HuH-7 (cell line): ENCODE measurements at places on chromosomes 12 and 14.

- no peak for DNase-seq
Measured at GRCh38 chr12:6958609-6959057, 7.5 kb downstream of the PTPN6 start.

GRCh38 chr12:111120578-111120977 lies 200.2 kb upstream of the MYL2 start:
- no peak for DNase-seq

GRCh38 chr14:76755610-76756370 lies 5.5 kb upstream of the VASH1 start:
- DNase-seq = no peak

- DNase-seq = no peak
Measured at GRCh38 chr14:81371802-81372201, 28.3 kb downstream of the STON2 start.

- DNase-seq = no peak
Measured at GRCh38 chr14:35196571-35196970, 74.2 kb downstream of the PRORP start.

GRCh38 chr12:114221957-114222630 lies 183.8 kb downstream of the TBX5 start:
- no peak for DNase-seq

GRCh38 chr12:43937947-43938346 lies 102.1 kb downstream of the TMEM117 start:
- DNase-seq = peak; percentile 16

DNA sequence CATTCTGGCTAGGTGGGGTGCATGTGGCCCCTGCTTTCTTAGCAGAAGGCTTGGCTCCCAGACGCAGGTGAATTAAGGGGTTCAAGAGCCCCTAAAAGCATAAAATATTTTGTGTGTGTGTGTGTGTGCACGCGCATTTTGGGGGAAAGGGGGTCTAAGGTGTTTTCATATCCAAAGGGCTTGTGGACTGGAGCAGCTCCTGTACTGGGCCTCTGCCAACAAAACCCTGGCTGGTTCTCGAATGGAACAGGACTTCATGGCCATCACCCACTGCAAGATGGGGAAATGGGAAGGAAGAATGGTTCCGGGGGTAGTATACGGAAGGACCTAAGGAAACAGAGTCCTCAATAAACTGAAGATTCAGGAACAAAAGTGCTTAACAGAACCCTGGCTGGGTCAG lies 3.9 kb upstream of the ATN1 start:
- DNase-seq = no peak

- no peak for DNase-seq
Measured at GRCh38 chr12:47776471-47777143, 3.6 kb downstream of the SLC48A1 start.

DNA sequence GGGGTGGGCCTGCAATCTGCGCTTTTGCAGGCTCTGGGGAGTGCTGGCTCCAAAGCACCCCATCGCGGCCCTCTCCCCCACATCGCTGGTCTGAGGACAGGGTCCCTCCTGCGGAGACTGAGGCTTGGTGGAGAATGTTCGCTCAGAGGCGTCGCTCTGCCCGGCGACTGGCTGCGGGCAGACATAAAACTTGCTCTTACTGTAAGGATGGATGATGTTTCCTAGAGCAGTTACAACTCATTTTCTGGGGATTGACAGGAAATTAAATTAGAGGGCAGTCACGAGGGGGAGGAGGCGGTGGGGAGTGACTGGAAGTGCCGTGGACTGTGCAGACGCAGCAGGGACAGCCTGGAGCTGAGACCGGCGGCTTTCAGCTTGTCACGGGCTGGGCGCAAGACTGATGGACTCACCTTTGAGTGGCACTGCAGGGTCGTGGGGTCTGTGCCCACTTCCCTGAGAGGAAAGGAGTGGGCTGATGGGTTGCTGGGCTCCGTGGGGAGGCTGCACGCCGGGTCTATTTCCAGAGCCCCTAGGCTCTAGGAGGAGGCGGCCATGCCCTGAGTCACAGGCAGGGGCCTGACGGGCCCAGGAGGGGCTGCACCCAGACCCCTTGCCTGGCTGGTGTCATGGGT lies 32.8 kb downstream of the NOC4L start:
- DNase-seq = no peak

DNA sequence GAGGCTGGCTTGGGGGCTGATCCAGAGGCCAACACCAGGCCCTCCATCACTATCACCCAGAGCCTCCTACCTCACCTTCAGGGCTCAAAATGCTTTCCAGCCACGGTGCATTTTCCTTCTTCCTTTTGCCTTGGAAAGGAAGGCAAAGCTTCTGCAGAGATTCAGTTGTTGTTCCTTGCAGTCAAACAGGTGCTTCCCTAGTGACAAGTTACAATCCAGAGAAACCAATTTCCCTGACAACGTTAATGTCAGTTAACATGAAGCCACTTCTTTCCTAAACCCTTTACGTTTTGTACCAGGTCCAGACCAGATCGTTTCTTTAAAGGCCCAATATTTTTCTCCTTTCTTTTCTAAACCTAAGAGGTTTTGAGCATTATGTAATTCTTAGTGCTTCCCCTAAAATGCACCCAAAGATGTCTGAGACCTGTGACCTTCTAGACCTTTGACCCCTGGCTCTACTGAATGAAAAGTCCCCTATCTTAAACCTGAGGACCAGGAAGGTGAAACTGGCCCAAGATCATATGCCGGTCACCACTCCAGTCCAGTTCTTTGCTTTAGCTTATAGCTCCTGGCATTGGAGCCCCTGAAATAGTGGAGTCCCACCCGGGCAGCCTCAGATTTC lies 211.5 kb downstream of the SLC41A2 start:
- DNase-seq = no peak

- DNase-seq = no peak
Measured at GRCh38 chr12:62909340-62909739, 25.6 kb downstream of the PPM1H start.

GRCh38 chr12:48796976-48797375 lies 8.1 kb upstream of the ADCY6 start:
- DNase-seq = no peak

DNA sequence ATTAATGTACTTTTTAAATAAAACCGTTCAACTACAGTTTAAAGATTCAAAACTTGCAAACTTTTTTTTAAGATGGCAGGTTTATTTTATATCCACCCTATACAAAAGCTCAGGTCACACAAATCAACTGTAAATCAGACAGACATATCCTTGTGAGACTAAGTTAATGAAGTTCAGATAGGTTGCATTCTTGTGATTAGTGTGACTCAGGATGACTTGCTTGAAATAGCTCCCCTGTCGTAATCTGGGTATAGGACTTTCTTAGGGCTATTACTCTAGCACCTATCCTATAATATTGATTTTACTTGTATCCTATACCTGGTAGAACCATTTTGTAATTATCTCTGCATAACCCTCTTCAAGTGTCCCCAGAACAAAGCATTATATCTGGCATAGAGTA lies 9.5 kb upstream of the PRKD1 start:
- no peak for DNase-seq

DNA sequence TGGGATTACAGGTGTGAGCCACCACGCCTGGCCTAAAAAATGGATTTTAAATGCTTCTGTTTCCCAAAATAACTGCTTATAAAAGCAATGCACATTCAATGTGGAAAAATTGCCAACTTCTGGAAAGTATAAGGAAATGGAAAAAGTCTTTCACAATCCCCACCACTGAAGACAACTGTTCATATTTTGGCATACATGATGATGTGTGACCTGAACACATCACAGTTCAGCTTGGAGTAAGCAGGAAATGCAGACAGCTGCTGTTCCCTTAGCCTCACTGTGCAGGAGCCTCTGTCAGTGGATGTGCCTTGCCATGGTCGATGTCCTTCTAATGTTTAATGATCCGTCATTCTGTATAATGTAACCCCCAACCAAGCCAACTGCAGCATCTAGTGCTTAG lies 5.2 kb downstream of the MTERF2 start:
- DNase-seq = no peak

DNA sequence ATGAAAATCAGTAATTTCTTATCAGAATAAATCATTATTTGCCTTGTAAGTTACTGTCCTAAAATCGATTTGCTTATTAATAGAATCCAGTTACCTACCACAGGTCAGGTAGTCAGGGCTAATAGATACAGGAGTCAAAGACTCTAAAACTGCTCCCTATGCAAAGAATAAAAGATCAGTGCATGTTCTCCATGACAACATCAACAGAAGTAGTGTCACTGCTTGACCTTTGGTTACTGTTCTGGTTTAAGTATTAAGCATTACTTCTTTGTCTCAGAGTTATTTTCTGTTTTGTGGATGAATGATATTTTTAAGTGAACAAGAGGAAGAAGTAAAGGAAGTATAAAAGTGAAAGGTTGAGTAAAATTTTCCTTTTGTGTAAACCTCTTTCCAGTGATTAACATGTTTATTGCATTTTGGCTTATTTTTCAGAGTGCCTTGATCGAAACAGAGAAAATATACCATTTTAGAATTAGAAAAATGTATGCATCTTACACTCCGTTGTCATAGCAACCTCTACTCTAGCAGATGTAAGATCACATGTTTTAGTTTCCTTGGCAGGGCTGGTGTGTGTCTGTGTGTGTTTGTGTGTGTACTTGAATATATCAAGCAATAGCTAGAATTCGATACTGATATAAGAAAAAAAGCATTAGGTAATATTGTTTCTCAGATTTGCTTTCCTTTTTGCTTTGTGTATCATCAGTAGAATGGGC lies 44.7 kb downstream of the ABCD2 start:
- DNase-seq = no peak

- peak; percentile 67 for DNase-seq
Measured at GRCh38 chr14:60647081-60647836, 2.0 kb downstream of the SIX1 start.

GRCh38 chr12:131827961-131828534 lies at the start of gene MMP17:
Gene MMP17 (plus strand): TSS chr12:131828393. CDS start chr12:131828495, 102 bp downstream.
- DNase-seq = peak; percentile 46

DNA sequence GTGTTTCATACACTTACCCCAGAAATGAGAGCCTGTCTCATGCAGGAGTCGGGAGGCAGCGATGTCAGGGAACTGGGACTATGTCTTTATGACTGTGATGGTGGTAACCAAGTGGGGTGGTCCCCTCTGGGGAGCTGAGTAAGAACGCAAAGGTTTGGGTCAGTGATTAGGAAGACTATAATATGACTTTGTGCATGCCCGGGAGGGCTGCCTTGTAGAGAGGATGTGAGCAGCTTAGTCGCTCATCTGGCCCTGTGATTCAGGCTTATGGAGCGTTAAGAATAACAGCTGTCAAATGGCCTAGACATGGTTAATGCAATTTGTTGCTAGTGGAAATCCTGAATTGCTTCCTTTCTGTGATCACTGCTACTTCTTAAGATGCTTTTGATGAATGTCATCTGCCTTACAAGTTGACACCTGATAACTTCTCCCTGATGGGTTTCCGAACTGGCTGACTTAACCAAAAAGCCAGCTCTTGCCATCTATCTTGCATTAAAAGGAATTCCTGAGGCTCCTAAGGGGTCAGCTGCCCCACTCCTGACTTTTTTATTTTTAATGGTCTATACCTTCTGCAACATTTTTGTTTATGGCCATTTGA lies 35.4 kb upstream of the AACS start:
- no peak for DNase-seq

DNA sequence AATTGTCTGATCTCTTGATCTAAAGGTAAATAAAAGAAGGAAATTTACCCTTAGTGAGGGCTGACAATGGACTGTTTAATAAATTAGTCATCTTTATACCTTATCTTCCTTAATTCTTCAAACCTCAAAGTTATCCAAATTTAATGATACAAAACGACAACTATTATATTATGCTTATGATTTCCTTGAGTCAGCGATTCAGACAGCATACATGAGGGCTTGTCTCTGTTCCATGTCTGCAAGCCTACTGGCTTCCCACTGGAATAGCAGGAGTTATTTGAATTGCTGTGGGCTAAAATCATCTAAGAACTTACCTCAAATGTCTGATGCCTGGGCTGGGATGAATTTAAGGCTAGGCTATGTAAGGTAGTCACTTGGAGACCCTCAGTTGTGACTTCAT lies 197.2 kb upstream of the MDGA2 start:
- no peak for DNase-seq

DNA sequence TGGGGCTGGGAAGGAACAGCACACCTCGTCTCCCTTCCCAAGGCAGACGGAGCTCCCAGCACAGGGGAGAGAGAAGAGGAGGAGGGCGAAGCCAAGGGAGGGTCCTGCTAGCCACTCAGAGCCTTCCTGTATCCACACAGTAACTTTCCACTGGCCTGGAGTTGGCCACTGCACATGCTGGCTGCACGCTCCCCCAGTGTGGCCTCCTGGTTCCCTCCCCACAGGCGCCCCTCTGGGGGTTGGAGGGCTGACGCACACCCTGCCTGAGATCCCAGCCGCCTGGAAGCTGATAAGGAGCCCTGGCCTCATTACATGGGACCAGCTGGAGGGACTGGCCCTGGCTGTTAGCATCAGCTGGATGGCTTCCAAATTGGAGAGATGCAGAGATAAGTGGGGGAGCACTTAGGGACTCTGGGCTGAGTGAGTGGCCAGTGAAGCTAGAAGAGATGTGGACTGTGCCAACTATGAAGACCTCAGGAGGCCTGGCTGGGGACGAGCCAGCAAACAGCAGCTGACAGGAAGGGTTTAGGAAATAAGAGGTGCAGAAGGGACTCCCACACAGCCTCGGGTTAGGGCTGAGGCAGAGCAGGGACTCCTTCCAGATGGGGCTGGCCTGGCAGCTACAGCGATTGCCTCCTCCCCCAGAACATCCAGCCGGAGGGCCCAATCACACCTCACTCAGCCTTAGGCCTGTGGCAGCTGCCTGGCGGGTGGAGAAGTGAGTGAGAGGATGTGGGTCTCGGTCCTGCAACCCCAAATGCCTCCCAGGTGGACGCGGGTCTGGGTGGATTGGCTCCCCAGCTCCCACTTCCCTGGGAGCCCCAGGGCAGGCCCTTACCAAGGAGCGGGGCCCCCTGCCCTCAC lies 26.3 kb upstream of the BCDIN3D start:
- DNase-seq = peak; percentile 38

DNA sequence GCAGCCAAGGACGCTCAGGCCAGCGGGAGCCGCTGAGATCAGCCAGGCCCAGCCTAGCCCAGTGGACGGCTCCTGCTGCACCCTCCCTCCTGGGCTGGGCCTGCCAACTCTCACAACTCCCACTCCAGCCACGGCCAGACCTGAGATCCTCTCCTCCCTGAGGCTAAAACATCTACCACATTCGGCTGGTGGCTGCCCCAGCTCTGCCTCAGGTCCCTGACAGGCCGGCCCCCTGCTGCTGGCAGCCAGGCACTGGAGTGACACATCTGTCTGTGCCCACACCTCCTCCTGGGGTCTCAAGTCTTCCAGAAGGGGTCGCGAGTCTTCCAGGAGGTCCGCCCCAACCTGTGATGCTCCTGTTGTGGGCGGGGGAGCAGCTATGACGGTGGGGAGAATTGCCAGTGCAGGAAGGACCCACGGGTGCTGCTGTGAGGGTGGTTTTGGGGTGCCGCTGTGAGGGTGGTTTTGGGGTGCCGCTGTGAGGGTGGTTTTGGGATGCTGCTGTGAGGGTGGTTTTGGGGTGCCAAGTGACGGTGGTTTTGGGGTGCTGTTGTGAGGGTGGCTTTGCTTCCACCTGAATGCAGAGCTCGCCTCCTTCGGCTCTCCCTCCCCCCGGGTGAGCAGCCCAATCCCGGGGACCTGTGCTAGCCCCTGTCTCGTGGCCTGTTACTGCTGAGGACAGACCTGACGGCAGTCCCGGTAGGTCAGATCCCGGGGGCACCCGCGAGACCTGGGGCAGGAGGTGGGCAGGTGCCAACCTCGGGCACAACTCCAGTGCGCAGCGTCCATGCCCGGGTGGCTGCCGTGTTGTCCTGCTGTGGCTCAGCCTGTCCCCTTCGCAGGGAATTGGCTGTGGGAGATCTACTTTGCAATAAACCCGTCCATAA lies 27.5 kb upstream of the C14orf180 start:
- DNase-seq = no peak

GRCh38 chr12:29795715-29796114 lies 12.0 kb upstream of the TMTC1 start:
- DNase-seq = no peak

GRCh38 chr14:36973806-36974442 lies 198.5 kb downstream of the SLC25A21 start:
- DNase-seq = no peak
